Activated CD4-positive, alpha-beta memory T cell treated with anti-CD3 and anti-CD28 coated beads, Interleukin-2, amount 10 ng/mL, durations not matched to agents 7 days and 5 days (primary cell): ENCODE measurements at places on chromosomes 6 and 20. TPM values are rescaled to one million over a fixed set of nuclear protein-coding genes. Genes with fewer than 3 reads are reported as not detected.

PACSIN1 gene
- 1.8 TPM for total RNA-seq

PEX3 gene
- total RNA-seq: 14.1 TPM

NRN1 gene
- total RNA-seq: 4.1 TPM

- peaks cover 25% of the 10 kb centered on the region for H3K36me3 ChIP-seq
- no peaks in the 10 kb centered on the region for H3K27me3 ChIP-seq
- H3K27ac ChIP-seq: peak overlapping the region; percentile 59
- H3K4me1 ChIP-seq: peaks cover 63% of the 10 kb centered on the region
- no peak overlapping the region for H3K4me3 ChIP-seq
Observed at GRCh38 chr20:47319517-47320252, 36.8 kb downstream of the ZMYND8 start.

DNA sequence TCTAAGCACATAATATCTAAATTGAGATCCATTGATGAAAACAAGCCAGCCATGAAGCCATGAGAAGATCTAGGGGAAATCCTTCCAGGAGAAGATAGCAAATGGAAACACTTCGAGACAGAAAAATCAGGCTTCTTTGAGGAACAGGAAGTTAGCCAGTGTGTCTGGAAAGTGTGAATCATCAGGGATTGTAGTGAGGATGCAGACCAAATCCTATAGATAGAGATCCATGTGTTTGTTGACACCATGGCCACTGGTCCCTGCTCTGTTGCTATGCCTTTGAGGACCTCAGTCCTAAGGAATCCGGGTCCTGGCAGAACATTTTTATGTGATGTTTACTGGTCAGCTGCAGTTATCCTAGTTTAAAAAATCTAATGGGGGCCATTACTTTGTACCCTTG, 6.6 kb upstream of the ELOVL2 start:
- no peak overlapping the region for H3K4me3 ChIP-seq
- H3K36me3 ChIP-seq: no peaks in the 10 kb centered on the region
- peaks cover 38% of the 10 kb centered on the region for H3K27me3 ChIP-seq
- DNase-seq: no peak

DNA sequence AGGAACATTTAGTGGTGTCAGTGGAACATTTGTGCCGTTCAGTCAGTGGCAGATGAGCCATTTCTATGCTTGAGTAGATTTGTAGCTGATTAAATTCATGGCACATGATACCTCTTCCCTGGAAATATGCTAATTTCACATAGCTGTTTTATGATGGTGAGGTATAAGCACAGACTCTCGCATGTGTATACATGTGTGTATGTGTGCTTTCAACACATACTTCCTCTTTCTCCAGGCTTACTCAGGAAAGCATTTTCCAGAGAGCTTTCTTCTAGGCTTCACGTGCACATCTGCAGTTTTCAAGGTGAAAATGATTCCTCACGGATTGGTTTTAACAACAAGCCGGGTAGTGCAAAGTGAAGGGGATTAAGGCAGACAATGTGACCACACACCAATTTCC, 396.5 kb downstream of the HDGFL1 start:
- no peaks in the 10 kb centered on the region for H3K36me3 ChIP-seq
- DNase-seq: no peak
- no peaks in the 10 kb centered on the region for H3K27me3 ChIP-seq

GRCh38 chr6:114534813-114535212, 192.0 kb upstream of the HS3ST5 start:
- DNase-seq: no peak
- H3K27ac ChIP-seq: no peak overlapping the region
- H3K4me1 ChIP-seq: no peaks in the 10 kb centered on the region
- H3K27me3 ChIP-seq: no peaks in the 10 kb centered on the region
- no peaks in the 10 kb centered on the region for H3K36me3 ChIP-seq
- no peak overlapping the region for H3K4me3 ChIP-seq

DNA sequence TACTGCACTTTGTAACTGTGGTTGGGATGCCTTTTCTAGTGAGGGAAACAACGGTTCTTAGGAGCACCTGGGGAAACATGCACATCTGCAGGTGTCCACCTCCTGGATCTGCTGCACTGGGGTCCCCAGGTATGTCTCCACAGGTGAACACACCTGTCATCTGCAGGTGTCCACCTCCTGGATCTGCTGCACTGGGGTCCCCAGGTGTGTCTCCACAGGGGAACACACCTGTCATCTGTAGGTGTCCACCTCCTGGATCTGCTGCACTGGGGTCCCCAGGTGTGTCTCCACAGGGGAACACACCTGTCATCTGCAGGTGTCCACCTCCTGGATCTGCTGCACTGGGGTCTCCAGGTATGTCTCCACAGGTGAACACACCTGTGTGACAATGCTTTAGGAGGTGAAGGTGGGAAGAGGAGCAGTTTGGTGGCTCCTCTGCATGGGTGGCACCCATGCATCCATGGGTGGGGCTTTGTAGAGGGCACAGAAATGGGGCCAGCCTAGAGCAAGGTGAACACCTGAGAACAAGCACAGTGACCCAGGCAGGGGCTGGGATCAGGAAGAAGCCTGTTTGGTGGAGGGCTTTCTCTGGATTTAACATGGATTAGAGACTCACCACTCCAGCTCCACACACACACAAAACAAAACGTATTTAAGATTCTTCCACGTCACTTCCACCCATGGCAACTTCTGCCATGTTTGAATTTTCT, 206.0 kb upstream of the CDH4 start:
- no peak overlapping the region for H3K27ac ChIP-seq
- no peak overlapping the region for H3K4me3 ChIP-seq
- H3K36me3 ChIP-seq: no peaks in the 10 kb centered on the region
- no peaks in the 10 kb centered on the region for H3K27me3 ChIP-seq
- H3K4me1 ChIP-seq: no peaks in the 10 kb centered on the region
- DNase-seq: no peak
